Epithelial cell of proximal tubule (primary cell): ENCODE measurements at places on chromosomes 6 and 20.

DNA sequence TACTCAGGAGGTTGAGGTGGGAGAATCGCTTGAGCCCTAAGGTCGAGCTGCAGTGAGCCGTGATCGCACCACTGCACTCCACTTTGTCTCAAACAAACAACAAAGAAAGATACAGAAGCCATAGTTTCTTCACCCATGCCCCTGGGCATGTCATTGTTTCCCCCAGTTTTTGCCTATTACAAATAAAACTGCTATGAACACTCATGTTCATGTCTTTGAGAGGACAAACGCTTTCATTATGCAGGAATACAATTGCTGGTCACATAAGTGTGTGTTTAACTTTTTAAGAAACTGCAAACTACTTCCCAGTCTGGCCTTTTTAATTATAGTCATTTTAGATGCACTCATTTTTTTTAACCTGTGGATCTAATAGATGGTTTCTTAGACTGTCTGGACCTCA is 12.2 kb upstream of the TTPAL start:
- DNase-seq = no peak

GRCh38 chr20:52614051-52614863 is 357.9 kb upstream of the TSHZ2 start:
- DNase-seq = no peak

- no peak for DNase-seq
Measured at GRCh38 chr20:12963416-12963815, 45.4 kb upstream of the SPTLC3 start.

GRCh38 chr20:62736407-62737071 is 27.9 kb downstream of the NTSR1 start:
- no peak for DNase-seq

- no peak for DNase-seq
Measured at GRCh38 chr6:107699254-107699653, 124.9 kb downstream of the SCML4 start.

DNA sequence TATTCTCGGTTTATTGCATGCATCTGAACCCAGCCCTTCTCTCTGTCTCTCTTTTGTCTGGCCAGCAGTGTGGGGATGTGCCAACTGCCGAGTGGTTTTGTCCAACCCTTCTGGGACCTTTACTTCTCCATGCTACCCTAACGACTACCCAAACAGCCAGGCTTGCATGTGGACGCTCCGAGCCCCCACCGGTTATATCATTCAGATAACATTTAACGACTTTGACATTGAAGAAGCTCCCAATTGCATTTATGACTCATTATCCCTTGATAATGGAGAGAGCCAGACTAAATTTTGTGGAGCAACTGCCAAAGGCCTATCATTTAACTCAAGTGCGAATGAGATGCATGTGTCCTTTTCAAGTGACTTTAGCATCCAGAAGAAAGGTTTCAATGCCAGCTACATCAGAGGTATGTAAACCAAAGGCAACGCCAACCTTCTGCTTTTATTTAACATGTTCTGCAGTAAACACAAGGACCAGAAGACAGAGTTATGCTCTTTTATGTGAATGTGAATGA is 65.8 kb downstream of the ADGRG6 start:
- no peak for DNase-seq

DNA sequence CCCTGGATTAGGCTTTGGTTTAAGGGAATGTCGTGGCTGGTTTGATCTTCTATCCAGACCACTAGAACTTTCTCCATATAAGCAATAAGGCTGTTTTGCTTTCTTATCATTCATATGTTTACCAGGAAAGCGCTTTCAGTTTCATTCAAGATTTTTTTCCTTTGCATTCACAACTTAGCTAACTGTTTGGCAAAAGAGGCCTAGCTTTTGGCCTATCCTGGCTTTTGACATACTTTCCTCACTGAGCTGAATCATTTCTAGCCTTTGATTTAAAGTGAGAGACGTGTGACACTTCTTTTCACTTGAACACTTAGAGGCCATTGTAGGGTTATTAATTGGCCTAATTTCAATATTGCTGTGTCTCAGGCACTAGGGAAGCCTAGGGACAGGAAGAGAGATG is 1.7 kb upstream of the FAM50B start:
- DNase-seq = no peak

DNA sequence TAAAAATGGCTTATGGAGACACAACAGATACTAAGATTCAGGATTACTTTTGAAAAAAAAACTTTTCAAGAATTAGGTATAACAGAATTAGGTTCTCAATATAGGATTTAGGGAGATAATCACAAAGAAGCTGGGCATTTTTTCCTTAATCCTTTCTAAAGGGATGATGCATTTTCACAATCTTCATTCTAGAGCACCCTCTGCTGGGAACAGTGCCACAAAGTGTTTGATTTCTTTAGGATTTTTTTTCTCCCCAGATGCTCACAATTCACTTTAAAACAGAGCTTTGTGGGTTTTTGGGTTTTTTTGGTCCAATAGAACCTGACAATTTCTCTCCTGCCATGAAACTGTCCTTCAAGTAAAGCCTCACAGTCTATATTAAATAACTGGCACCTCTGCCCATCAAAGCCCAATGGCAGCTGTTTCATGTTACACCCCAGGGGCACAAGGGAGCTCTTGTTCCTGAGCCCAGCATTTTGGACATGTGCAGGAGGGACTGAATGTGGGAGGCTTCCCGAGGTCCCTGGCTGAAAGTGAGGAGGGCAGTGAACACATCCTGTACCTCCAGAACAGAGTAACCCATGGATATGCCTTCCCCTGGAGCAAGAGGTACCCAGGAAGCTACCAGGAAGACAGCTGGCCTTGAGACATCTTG is 39.7 kb downstream of the PREP start:
- no peak for DNase-seq

DNA sequence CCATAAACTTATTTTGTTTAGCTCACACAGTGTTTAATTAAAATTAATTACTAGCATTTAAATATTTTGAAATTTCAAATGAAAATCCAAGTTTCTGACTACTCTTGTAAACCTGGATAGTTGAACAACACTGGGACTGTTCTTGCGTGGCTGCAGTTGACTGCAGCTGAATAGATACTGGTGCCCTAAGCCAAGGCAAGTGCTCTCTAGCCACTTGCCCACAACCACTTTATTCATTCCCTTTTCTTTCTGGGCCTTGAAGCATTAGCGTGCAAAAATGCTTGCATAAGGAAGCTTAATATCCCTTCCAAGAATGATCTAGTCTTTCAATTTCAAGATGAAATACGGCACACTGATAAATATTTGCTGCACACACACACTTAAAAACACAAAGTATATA is 676.0 kb upstream of the MARCKS start:
- DNase-seq = no peak

- DNase-seq = no peak
Measured at GRCh38 chr6:33073431-33073871, at the start of gene HLA-DPA1. Gene HLA-DPA1, minus strand, starts transcription at chr6:33073649.

GRCh38 chr6:124962639-124963415 is 590 bp downstream of the RNF217 start:
- no peak for DNase-seq

GRCh38 chr6:165219629-165220028 is 89.8 kb downstream of the C6orf118 start:
- no peak for DNase-seq

- DNase-seq = no peak
Measured at GRCh38 chr6:84066536-84066935, 33.0 kb downstream of the MRAP2 start.

DNA sequence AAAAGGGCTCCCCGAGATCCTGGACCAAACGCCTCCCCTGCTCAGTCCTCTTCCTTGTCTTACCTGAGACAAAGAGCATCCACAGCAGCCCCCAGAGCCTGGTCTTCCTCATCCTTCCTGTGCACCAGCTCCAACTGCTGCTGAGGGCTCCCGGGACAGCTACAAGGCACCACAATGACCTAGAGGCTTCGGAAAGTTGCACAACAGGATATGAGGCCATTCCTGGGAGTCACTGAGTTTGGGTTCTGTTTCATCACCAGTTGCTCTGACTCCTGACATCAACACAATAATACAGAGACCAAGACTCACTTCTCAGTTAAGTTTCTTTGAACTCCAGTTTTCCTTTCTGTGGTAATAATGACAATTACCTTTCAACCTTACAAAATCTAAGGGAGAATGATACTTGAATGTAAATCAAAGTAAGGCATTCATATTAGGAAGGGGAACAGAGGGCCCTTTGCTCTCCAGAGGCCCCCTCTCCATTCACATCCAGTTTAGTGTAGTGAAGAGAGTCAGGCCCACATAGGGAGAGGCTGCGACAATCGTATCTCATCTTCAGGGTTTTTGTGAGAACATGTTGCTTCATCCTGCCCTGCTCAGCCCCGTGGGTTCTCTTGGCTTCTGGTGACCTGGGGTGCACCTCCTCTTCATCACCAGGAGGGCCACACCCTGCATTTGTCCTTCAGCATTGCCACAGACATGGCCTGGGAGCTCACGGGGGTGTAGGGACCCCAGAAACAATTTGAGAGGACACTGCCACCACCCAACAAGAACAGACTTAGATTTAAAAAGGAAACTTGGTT is at the start of gene TREM1:
Gene TREM1 (minus strand): TSS at position 139 of the 803 bp plus-strand sequence. CDS start 27 bp downstream, at position 112.
- peak; percentile 52 for DNase-seq

GRCh38 chr6:105492706-105493673 is 90.1 kb upstream of the PREP start:
- DNase-seq = no peak

DNA sequence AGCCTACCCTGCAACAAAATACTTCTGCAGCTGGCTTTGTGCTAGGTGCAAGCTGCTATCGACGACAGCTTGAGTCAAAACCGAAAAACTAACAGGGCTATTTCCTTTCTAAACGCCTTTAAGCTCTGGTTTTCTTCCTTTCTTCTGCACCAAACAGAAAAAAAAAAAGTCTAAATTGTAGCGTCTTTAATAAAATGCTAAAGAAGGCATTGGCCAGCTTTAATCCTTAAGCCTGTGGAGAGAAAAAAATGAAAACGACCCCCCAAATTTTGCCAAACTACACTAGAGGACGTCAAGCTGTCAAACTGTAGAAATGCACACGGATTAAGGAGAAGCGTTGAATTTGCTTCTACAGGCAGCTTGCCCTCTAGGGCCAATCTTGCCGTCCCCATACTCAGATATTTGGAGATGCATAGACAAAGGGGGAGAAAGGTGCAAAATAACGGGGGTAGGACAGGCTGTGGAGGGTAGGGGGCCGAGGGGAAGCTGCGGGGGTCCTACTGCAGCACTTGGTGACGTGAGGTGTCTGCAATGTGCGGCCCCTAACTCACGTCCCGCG is 1.4 kb upstream of the NRN1 start:
- no peak for DNase-seq

DNA sequence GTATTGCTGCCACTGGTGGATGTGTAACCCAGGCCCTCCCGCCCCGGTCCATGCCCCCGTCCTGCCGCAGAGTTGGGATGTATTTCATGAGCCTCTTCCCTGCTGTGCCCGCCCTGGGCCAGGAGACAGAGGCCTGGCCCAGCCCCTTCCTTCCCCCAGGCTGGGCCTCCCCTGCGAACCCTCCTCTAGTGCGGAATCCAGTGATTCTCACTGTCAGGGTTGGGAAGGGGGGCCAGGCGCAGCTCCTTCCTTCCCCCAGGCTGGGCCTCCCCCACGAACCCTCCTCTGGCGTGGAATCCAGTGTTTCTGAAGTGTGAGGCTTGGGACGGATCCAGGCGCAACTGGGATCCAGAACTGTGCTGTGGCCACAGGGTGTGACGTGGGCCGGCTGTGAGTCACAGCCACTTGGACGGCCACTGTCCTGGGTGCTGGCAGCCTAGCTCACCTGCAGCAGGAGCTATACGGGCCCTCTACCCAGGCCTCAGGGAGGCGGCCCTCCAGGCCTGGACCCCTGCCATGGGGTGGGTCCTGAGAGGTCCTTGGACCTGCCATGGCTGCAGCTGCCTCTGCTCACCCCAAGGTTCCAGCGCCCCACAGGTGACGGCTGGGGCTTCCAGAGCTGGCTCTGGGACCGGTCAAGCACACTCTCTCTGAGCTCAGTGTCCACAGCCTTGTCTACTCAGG is 28.3 kb downstream of the COL20A1 start:
- DNase-seq = no peak

GRCh38 chr6:37967651-37968050 is 148.1 kb downstream of the ZFAND3 start:
- no peak for DNase-seq

DNA sequence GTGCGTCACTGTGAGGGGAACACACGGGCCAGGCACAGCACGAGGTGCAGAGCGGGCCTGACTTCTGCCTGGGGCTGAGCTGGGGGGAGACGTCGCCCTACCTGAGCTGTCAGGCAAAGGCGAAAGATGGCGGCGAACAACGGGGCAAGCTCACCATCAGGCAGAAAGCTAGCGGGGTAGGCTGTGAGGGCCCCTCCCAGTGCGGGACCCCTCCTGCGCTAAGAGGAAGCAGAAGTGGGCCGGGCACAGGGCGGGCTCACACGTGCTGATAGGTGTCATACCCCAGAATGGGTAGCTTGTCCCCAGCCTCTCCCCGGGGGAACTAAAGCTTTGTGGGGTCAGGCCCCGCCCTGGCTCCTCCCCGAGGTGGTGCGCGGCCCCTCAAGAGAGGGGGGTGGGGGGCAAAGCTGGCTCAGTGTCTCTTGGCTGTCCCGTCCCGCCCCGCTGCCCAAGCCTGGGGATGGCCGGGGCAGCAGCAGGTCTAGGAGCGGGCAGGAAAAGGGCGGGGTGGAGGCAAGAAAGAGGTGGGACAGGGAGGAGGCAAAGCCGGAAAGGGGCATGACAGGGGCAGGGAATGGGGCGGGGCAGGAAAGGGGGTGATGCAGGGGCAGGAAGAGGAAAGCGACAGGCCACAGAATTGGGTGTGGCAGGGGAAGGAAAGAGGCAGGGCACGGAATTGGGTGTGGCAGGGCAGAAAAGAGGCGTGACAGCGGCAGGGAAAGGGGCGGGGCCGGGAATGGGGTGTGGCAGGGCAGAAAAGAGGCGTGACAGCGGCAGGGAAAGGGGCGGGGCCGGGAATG is 14.7 kb downstream of the UCKL1 start:
- no peak for DNase-seq

DNA sequence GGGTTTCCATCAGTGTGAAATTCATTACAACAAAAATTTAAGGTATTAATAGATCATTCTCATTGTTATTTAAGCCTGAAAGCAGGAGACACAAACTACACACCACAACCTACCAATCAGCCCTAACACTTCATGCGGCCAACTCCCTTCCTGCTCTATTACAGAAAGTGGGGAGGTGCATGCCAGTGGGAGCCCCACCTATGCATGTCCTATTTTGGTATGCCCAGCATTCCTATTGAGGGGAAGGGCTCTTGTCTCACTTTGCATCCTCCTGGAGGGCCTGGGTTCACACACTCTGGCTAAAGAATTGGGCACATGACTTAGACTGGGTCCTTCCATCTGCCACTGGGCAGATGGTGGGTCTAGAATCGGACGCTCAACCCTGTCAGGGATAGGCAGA is 450.0 kb downstream of the PTPRT start:
- no peak for DNase-seq

- no peak for DNase-seq
Measured at GRCh38 chr6:107866606-107867301, 42.6 kb upstream of the SCML4 start.

- DNase-seq = no peak
Measured at GRCh38 chr6:42740725-42741124, 5.2 kb downstream of the TBCC start.

- DNase-seq = no peak
Measured at GRCh38 chr6:109038837-109039398, 55.7 kb downstream of the SESN1 start.
